Large intestine (tissue), 12 donors: ENCODE measurements at places on chromosomes 4 and X. TPM values are rescaled to one million over a fixed set of nuclear protein-coding genes. Genes with fewer than 3 reads are reported as not detected.

DNA sequence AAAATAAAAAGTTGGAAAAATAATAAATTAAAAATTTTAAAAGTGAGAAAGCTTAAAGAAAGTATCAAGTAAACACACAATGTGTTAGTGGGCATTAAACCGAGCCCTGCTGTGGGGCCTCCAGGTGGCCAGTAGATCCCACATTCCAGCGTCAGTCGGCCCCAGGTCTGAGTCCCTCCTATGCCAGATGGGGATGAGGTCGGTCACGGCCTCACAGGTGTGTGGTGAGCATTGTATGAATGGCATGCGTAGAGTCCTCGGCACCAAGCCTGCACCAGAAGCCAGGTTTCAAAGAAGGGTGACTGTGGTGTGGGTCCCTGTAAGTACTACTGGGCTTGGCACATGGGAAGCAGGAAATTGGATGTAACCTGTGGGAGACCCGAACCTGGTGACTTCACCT, 75.6 kb upstream of the MSX1 start:
- DNase-seq = no peak
- H3K27me3 ChIP-seq = no peaks in the 10 kb centered on the region
- H3K36me3 ChIP-seq = no peaks in the 10 kb centered on the region

Gene DOK7
- 8.5 TPM for polyA plus RNA-seq

Gene ZCCHC12
- polyA plus RNA-seq = 9.1 TPM

- DNase-seq = no peak
- no peaks in the 10 kb centered on the region for H3K36me3 ChIP-seq
- H3K27ac ChIP-seq = no peak overlapping the region
Measured at GRCh38 chr4:138707746-138708677, 307.6 kb upstream of the NOCT start.

- DNase-seq = no peak
- H3K27ac ChIP-seq = no peak overlapping the region
- H3K36me3 ChIP-seq = no peaks in the 10 kb centered on the region
- H3K4me1 ChIP-seq = no peaks in the 10 kb centered on the region
- H3K4me3 ChIP-seq = no peak overlapping the region
Measured at GRCh38 chr4:10773010-10773409, 88.4 kb upstream of the CLNK start.

Gene TSPAN7
- 61.9 TPM for polyA plus RNA-seq

Gene AFAP1
- polyA plus RNA-seq = 19.3 TPM

Gene HTR2C
- not detected for polyA plus RNA-seq
